ENCODE measurements at places on chromosomes 11 and 22.

DNA sequence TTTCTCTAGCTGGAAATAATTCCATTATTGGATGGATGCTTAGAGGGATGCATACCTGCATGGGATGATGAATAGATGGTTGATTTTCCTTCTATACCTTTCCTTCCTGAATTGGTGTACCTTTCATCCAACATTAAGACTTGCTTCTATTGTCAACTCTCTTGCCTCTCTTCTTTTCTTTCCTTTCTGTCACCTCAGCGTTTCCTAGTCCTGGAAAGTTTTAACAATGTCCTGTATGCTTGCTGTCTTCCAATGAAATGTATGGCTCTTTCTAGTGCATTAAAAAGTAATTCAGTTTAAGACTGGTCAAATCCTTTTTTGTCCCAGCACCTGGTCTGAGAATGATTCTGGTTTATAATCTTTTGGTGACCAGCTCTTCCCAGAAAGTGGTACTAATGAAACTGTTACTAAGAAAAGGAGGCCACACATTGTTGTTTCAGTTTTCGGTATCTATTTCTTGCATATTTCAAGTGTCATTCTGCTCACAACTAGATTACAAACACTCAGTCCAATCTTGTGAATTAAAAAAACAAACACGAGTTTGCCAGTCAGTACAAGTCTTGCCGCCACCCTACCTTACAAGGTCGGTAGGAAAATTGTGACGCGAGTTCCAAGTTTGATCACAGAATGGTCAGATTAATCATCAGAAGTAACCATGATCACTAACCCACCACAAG, 8.0 kb downstream of the POU2AF1 start:
- no peak for DNase-seq

GRCh38 chr11:33893711-33894397, 2.0 kb upstream of the LMO2 start:
- DNase-seq: no peak

- DNase-seq: no peak
Measured at GRCh38 chr11:113710989-113711388, 4.9 kb upstream of the TMPRSS5 start.

DNA sequence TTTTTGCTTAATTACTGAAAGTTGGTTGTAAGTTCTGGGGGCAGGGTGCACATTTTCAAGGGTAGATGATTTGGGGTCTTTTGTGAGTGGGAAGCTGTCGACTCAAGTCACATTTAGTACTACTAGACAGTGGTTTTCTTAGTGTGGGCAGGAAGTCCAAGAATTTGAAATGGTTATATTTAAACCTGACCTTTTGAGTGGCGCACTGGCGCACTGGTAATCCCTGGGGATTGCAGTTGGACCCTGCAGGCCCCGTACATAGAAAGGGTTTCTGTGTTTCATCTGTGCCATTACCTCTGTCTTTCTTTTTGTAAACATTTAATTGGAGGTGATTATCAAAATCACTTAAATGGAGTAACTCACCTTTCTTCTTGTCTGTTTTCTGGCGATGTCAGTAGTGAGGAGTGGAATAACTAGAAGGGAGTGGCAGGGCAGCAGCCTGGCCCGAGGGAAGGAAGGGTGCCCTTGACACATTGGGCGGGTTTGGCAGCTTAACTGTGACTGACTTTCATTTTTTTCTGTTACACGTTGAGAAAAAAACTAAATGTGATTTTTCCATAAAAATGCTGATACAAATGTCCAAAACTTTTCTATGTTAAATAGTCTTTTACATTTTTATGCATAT, 101.8 kb upstream of the GAL start:
- no peak for DNase-seq

Measured in brain pericyte (primary cell).